Activated CD8-positive, alpha-beta memory T cell treated with anti-CD3 and anti-CD28 coated beads for 1 hour (primary cell): ENCODE measurements at places on chromosomes 1 and 21.

- DNase-seq = peak; percentile 27
Measured at GRCh38 chr1:113811156-113811887, 954 bp downstream of the RSBN1 start.

GRCh38 chr1:236870721-236871120 is 75.6 kb downstream of the MTR start:
- DNase-seq = no peak

GRCh38 chr1:168582688-168583336 is 6.4 kb downstream of the XCL1 start:
- DNase-seq = no peak

- DNase-seq = no peak
Measured at GRCh38 chr1:176211396-176212165, 4.5 kb upstream of the COP1 start.

GRCh38 chr1:204435872-204436271 is 24.3 kb upstream of the PPP1R15B start:
- DNase-seq = no peak

- no peak for DNase-seq
Measured at GRCh38 chr1:112247036-112247597, 148.9 kb upstream of the CTTNBP2NL start.

GRCh38 chr1:154837034-154837671 is 32.9 kb downstream of the KCNN3 start:
- no peak for DNase-seq

GRCh38 chr21:35326677-35327076 is 277.6 kb upstream of the RUNX1 start:
- DNase-seq = no peak

DNA sequence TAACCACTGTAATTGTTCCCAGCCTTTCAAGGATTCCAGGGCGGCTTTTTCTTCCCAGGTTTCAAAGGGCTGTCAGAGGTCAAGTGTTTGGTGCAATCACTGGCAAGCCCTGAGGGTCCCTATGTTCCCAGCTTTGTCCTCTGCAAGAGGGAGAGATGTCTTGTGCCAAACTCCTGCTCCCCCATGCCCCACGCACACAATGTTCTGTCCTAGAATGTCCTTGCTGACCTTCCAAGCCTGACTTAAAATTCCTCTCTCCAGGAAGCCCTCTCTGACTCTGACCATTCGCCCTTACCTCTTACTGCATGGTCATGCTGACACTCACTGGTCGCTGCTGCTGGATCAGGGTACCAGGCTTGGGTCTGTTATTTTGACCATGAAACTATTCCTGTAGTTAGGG is 152.5 kb upstream of the KCND3 start:
- no peak for DNase-seq

DNA sequence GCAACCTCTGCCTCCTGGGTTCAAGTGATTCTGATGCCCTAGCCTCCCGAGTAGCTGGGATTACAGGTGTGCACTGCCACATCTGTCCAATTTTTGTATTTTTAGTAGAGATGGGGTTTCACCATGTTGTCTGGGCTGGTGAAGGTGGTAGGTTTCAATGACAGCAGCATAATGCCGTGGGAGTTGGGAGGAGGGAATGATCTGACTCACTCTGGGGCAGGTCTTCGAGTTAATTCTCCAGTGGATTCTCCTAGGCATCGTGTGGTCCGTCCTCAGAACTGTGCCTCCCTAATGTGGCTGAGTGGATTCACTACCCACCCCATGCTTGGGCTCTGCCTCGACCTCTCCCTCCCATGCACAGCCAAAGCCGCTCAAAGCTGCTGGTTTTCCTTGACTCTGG is 1.7 kb upstream of the GPR37L1 start:
- DNase-seq = no peak

GRCh38 chr1:19683351-19683750 is 18.7 kb downstream of the HTR6 start:
- DNase-seq = no peak

DNA sequence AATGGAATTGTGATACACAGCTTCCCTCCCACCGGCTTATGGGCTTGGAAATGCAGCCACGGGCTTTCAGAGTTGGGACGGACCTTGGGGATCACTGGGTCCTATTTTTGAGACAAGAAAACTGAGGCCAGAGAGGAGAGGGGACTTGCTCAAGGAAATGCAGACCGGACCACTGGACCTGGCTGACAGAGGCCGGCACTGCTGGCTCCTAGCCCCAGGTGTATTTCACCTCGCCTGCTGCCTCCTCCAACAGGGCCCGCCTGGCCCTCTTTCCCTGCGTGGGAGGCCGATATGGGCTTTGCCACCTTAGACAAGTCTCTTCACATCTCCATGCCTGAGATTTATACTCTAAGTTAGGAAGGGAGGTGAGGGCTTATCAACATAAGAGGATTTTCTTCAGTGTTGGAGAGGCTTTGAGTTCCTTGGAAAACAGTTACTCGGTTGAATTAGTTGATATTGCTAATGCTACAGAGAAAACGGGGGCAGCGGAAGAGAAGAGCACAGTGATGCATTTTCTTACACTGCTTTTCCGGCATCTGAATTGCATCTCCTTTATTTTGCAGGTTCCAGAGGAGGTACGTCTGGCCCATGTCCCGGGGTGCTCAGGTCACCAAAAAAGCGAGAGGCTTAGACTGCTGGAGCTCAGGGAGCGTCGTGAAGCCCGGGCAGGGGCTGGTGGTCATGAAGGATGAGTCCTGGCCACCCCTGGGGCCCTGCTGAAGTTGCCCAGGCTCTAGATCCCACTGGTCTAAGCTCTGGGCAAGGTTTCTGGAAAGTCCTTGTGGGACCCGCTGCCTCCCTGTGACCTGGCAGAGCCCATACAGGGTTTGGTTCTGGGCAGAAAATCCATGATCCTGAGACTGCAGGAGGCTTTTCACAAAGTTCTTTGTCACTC is 44.7 kb downstream of the CAPN2 start:
- DNase-seq = no peak

DNA sequence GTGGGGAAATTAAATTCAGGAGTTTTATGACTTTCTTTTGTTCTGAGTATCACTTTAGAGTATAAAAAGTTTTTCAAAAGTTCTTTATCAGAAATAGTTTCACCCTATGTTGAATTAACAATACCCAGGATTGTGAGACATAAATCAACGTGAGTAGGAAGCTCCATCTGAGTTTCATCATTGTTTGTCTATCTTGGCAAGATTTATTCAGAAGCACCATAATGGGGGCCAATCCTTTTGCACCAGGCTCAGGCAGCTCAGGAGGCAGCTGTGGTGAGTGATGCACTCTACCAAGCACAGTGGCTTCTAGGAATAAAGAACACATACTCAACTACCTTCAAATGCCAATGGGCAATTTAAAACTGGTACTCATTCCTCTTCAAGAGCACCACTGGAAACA is 12.0 kb downstream of the CREG1 start:
- no peak for DNase-seq

DNA sequence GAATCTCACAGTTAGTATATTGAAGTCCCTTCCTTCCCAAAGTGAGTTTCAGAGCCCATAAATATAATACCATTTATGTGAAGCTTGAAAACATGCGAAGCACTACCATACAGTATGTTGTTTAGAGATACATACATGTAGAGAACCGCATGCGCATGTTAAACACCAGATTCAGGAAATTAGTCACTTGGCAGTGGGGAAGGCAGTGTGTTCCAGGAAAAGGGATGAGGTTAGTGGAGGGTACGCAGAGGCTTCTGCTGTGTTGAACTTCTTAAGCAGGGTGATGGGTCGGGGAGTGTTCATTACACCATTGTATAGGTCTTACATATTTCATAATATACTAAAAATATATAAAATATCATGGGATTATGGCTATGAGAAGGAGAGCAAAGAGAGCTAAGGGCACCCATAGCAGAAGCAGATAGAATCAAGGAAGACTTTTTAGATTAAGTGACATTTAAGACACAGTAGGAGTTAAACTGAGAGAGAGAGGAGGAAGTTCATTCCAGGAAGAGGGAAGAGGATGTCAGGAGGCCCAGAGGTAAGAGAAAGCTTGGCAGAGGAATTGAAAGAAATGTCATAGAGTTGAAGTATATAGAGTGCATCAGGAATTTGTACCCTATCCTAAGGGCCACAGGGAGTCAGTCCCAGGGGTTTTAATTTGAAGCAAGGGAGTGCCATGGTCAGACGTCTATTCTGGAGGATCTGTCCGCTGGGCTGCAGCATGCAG is 43.5 kb upstream of the SARS1 start:
- no peak for DNase-seq

GRCh38 chr1:177686933-177687332 is 282.9 kb downstream of the SEC16B start:
- DNase-seq = no peak

DNA sequence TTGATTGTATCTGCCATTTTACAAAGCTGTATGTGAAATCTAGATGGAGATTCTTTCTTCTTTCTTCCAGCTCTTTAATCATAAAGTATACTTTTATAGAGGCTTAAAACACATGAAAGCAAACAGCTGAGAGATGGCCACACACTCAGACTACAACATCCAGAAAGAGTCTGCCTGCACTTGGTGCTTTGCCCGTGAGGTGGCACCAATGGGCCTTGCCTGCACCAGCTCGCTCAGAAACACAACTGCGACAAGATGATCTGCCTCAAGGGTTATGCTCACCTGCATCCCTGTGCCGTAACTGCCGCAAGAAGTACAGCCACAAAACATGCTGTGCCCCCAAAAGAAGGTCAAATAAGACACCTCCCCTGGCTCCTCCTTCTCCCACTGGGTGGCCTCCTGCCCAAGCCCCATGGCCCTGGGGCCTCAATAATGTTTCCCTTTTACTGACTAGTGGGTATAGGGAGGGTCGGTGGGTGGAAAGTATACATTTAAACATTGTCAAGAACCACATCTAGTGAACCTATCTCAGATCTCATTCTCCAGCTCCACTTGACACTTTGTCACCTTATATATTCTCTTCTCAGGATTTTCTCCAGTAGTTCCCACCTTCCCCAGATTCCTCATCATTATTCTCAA is 66.7 kb upstream of the ANGPTL3 start:
- no peak for DNase-seq

DNA sequence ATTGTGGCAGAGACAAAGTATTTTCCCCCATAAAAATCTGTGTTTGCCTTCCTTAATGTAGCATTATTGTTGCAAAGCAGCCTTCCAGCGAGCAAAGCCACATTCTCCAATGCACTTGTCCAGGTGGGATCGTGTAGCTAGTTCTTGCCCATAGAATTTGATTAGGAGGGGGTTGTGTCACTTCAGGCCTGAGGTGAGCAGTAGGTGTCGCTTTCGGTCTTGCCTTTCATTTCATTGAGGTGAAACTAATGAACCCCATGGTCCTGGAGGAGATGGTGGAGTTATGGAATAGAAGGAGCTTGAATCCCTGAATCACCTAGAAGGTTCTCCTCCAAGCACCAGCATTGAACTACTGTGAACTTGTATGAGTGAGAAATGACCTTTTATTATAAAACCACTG is 318.9 kb upstream of the PBX1 start:
- DNase-seq = no peak

DNA sequence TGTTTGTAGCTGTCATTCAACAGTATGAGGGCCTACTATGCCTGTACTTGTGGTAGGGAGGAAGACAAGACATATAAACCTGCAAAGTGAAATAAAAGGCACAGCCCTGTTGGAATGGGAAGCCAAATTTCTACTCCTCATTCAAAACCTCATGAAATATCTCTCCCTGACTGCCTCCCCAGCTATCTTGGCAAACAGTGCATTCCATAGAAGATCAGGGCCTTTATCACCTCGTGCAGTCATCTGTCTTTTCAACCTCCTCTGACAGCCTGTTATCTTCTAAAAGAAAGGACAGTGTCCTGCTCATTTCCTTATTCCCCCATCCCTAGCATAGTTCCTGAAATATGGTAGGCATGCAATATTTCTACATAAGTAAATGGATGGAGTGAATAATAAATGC is 71.0 kb downstream of the SH3GLB1 start:
- DNase-seq = no peak

- no peak for DNase-seq
Measured at GRCh38 chr1:161137881-161138280, 5.4 kb upstream of the DEDD start.

DNA sequence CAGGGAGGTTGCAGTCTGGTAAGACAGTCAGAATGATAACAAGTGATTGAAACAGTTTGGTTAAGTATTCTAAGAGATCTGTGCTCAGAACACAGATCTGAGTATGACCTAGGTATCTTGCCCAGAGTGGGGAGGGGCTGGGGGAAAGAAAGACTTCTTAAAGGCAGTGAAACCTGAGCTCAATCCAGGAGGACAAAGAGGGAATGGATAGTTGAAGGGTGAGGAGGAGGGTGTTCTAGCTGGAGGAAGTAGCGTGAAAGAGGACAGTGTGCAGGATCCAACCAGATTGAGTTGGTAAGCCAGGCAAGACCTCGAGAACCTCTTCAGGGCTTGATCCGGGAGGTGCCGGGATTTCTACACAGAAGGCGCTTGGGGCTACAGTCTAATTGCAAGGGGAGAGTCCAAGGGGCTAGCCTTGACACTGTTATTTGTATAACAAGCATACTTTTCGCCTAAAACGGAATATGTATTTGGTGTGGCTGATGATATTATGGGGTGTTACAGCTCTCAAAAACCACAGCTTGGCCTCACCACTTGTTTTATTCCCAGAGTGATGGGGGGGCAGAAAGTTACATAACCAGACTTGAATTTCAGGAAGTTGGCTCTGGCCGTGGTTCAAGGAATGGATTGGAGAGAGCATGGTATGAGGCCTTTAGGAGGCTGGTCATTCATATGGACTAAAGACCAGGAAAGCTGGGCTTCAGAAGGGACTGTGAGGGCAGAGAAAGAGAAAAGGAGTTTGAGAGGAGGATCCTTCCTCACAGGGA is 19.1 kb downstream of the RCSD1 start:
- DNase-seq = no peak

- DNase-seq = no peak
Measured at GRCh38 chr1:119882132-119883049, 13.9 kb downstream of the ADAM30 start.

DNA sequence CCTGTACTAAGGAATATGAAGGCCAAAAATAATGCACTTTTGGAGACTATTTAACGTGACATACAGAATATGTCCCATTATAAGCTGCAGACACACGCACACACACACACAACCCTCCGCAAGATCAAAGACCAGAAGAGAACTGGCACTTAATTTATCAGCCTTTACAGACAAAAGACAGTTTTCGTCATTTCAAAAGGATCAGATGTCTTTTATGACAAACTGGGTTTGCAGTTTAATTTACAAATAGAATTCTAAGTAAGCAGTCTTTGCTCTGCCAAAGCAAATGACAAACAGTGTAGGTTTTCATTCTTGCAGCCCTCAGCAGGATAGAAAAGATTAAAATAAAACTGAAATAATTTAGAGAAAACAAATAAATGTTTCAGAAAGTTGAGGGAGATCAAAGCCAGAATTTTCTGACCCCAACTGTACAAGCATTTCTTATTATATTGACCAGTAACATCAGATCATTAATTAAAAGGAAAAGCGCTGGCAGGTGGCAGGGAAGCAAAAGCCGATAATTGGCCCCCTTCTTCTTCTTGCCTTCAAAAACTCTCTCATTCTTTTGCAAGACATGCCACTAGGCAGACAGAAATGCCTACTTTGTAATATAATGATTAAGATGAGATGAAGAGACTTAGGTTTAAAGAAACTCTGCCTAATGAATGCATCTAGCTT is 169.0 kb downstream of the DENND1B start:
- DNase-seq = no peak

DNA sequence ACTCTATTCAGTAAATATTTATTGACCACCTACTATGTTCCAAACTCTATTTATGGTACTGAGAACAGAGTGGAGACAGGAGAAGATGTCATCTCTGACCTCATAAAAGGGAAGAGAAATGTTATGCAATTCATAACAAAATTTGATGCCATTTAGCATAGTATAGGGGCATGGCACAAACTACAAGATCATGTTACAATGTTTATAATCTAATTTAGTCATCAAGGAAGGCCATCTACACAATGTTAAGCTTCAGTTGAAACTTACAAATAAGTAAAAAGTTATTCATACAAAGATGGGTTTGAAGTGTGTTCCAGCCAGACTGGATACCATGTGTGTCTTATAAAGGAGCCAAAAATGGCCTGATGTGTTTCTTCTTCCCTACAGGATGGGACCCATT is 146.8 kb upstream of the CHRM3 start:
- DNase-seq = no peak
